ENCODE measurements at places on chromosomes 13 and 19.

GRCh38 chr13:108924134-108924533 lies 294.7 kb downstream of the MYO16 start:
- no peak for DNase-seq

DNA sequence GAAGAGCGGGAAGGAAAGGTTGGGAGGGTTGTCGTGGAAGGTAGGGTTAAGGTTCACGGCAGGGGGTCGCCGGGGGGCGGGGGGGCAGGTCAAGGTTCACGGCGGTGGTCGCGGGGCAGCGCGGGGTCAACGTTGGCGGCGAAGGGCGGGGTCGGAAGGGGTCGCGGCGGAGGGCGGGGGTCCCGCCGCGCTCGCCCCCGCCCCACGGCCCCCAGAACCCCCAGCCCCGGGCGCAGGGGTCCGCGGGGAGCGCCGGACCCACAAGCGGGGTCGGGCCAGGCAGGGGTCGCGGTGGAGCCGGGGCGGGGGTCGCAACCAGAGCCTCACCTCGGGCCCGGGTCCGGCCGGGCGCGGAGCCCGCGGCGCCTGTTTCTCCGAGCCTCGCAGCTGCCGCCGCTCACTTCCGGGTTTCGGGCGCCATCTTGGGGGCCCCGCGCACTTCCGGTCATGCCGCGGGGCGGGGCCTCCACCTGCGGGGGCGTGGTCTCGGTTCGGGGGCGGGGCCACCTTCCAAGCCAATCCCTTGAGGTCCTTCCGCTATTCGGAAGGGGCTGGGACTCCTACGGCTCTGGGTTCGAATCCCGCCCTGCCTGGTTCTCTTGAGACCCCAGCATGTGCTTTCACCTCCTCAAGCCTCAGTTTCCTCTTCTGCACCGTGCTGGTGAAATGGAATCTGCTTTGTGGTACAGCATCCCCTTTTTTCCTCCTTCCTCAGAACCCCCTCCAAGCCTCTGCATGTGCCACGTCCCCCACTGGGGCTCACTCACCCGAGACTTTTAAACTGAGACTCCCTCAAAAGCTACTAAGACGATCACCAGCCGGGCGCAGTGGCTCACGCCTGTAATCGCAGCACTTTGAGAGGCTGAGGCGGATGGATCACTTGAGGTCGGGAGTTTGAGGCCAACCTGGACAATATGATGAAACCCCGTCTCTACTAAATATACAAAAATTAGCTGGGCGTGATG lies at the start of gene SBNO2:
TSS of gene SBNO2 (minus strand) at position 424 of the 965 bp plus-strand sequence. CDS start 19,992 bp downstream, outside the sequence.
- DNase-seq = peak; percentile 91

GRCh38 chr13:77390391-77390790 lies 63.5 kb upstream of the MYCBP2 start:
- DNase-seq = no peak

GRCh38 chr19:29542776-29543175 lies 17.0 kb downstream of the VSTM2B start:
- no peak for DNase-seq

GRCh38 chr19:47110521-47111005 lies 3.0 kb downstream of the ZC3H4 start:
- no peak for DNase-seq

- no peak for DNase-seq
Measured at GRCh38 chr13:97492257-97492656, 58.3 kb downstream of the RAP2A start.

GRCh38 chr19:12478234-12478941 lies 6.2 kb downstream of the ZNF709 start:
- no peak for DNase-seq

- peak; percentile 64 for DNase-seq
Measured at GRCh38 chr19:55579766-55580621, 654 bp downstream of the ZNF579 start.

DNA sequence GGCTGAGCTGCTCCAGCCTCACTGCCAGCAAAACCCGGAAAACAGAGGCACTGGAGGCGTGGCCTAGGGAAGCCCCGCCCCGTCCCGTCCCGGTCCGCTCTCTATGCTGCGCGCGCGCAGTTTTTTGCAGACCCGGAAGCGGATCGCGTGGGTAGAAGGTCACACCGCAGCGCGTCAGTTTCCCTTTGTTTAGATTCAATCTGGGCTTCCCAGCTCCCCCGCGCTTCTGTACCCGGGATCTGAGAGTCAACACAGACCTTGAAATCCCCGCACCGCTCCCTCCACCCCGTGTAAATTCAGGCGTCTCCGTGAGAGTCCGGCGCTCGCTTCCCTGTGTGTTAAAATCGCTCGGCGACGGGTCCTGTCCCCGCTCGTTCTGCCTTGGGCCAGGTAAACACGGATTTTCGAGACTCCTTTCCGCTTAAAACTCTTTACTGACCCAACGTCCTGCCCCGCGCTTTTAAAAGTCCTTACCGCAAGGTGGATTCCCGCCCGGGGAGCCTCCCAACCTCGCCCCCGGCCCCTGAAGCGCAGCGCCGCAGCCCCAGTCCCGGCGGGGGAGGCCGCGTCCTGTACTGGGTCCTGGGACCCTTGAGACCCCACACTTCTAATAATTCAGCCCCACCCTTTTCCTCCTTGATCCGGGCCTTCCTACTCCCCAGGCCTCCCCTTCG lies at the start of gene ZNF610:
TSS of gene ZNF610 (plus strand) at position 127 of the 674 bp plus-strand sequence. CDS start 12,930 bp downstream, outside the sequence.
- peak; percentile 97 for DNase-seq

DNA sequence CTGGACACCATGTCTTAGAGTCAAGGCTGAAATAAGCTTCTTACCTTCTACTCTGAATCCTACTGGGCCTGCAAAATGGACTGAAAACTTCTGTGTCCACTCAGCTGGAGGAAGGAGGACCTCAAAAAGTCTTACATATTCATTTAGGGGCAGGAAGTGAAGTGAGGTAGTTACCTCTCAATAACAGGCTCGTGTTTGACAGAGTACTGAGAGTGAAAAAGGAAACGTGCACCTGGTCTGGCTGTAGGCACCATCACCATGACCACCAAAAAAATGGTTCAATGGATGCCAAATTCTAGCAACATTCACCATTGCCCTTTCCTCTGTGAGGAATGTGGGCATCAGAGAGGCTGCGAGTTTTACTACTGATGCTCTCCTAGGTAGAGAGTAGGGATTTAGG lies 176.2 kb downstream of the RFC3 start:
- no peak for DNase-seq

GRCh38 chr19:1567116-1567847 lies 843 bp downstream of the MEX3D start:
- DNase-seq = peak; percentile 82

- no peak for DNase-seq
Measured at GRCh38 chr13:33051632-33052031, 35.4 kb downstream of the KL start.

DNA sequence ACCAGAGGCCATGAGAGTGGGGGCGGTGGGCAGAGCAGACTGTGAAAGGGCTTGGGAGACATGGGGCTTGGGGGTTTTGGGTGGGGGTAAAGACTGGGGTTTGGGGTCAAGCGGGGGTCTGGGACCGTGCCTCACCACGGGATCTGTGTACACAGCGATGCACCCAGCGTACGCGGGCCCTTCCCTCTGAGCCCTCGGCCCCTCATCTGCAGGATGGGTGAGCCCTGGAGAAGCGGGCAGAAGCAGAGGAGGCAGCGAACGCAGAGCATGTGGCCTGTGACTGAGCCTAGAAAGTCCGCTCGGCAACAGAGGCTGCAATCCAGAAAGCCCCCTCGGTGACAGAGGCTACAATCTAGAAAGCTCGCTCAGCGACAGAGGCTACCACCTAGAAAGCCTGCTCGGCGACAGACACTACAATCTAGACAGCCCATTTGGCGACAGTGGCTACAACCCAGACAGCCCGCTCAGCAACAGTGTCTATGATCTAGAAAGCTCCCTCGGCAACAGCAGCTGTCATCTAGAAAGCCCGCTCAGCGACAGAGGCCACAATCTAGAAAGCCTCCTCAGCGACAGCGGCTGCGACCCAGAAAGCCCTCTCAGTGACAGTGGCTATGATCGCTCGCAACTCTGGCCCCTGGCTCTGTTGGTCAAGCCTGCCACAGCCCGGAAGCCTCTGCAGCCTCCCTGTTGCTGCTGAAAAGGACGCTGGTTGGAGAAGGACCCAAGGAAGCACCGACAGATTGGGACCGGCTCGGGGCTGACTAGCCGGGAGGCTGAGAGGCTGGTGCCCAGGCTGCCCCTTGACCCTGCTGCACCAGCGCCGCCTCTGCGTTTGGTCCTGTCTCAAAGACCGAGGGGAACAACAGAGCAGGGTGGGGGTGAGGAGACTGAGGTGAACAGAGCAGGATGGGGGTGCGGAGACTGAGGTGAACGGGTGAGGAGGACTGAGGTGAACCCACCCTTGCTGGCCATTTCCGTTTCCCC lies 68.6 kb downstream of the SPACA7 start:
- DNase-seq = no peak

DNA sequence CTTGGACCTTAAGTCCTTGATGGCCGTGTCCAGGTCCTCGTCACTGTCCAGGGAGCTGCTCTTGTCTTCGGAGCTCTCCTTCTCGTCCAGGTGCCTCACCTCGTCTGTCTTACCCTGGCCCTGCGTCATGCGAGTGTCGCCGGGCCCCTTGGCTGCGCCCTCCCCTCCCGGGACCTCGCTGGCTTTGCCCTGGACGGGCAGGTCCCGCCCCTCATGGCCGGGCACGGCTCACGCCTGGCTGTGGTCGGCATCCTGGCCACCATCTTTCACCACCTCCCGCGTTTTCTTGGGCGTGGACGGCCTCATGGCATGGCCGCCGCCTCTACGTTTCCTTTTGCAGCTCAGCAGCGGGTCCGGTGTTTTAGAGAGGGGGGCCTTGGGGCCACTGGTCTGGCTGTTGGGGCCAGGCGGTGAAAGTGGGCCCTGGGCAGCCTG lies 14.8 kb downstream of the RB1 start:
- peak; percentile 13 for DNase-seq

- DNase-seq = no peak
Measured at GRCh38 chr13:71838842-71839241, 28.2 kb downstream of the DACH1 start.

DNA sequence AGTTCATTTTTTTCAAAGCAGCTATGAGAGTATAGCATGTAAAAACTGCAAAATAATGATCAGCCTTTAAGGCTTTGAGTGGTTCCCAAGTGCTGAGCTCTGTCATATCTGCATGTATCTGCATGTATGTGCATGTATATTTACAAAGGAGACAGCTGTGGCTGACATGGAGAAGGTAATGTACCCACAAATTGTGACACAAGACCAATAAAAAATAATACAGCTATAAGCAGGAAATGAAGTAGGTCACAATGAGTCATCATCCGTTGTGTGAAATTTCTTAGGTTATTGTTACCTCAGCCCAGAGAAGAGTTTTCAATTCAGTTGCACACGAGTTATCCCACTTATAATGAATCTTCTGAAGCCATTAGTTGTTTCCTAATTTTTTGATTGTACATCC lies 60.9 kb upstream of the MED4 start:
- no peak for DNase-seq

DNA sequence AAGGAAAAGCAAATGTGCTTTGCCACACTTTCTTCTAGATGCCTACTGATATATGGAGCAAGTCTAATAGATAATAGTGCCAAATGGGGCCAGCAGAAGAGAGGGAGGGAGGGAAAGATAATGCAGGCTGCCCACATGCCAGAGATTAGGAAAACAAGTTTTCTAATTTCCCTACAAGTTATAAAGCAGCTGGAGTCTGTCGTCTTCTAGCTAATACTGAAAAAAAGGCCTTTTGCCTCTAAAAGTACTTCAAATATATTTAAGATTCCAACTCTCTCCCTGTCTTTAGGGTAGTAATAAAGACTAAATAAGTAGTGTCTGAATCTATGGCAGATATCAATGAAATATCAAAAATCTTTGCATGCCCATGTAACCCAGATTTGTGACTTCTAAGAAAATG lies 632.0 kb upstream of the MIR17HG start:
- no peak for DNase-seq

GRCh38 chr19:32230441-32230840 lies 115.0 kb upstream of the ZNF507 start:
- DNase-seq = no peak

GRCh38 chr13:79287939-79288795 lies 117.9 kb downstream of the RBM26 start:
- no peak for DNase-seq

DNA sequence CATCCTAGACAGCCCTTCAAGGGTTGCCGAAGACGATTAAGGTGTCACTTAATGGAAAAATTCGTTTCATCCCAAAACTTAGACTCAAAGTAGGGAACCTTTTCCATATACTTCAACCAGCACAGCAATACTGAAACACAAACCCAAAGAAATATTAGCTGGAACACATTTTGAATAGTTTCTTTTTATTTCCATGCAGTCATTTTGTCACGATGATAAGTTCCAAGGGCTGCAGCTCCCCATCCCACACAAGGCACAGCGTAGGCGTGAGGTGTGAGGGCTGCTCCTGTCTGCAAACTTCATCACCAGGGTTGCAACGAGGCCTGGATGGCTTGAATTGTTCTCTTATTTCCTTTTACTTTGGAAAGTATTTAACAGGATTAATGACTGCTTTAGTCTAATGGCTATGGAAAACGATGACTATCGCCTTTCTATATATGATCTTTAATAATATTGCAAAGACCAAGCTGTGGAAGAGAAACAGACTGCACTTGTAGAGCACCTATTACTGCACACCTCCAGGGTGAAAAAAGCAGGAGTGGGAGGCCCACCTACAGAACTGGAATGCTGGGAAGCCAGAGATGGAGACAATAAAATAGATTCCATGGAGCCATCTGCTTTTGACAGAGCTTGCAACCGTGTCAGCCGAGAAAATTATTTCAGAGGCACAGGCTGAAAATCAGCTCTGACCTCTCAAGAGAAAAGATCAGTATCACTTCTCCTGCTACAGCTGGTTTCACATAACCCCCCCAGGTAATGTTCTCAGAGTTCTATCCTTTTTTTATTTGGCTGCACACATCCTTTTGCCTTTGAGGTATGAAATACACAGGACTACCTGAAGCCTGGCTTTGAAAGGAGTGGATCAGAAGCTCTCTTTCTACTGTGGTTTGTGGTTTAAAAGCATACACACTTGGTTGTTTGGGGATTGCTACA lies 274.5 kb upstream of the NBEA start:
- DNase-seq = peak; percentile 24

DNA sequence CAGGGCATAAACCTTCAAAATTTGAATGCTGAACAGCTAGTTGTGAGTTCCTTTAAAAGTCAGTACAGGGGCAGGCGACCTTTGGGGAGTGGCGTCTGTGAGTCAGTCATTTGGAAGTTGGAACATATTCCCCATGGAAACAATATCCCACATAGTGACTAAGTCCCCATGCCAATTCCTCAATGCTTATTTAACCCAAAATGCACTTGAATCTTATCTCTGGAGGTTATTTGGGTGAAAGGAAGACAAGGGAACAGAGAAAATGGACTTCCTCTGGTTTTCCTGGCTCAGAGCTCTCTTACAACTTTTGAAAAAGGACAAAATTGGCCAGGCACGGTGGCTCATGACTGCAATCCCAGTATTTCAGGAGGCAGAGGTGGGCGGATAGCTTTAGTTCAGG lies 479.2 kb upstream of the NBEA start:
- peak; percentile 73 for DNase-seq

Measured in right cardiac atrium (tissue), 5 donors.